Heart right ventricle (tissue), 16 donors: ENCODE measurements at places on chromosomes 13 and 19.

DNA sequence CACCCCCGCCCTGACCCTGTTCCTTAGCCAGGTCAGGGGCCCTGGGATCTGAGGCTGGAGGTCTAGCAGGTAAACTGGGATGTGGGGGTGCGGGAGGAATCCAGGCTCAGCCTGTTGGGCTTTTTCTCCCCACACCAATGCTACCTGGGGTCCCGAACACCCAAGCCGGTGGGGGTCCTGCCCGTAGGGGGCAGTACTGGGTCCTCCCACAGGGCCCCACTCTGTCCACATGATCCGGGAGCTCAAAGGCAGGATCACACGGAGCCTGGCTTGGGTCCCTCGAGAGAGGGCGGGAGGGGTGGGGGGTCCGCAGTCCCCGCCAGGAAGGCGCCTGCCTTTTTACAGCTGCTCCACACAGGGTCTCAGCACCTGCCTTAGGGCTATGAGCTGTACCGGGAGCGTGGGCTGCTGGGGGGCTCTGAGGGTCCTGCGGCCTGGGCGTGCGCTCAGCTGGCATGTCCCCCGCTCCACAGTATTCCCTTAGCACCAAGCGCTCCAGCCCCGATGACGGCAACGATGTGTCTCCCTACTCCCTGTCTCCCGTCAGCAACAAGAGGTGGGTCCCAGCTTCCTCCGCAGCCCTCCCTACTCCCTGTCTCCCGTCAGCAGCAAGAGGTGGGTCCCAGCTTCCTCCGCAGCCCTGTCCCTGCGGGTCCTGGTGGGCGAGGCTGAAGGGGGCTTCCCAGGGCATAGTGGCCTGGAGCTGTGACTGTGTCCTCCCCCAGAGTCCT lies 12.3 kb upstream of the TEKTIP1 start:
- no peaks in the 10 kb centered on the region for H3K27me3 ChIP-seq
- H3K27ac ChIP-seq: no peak overlapping the region
- H3K4me1 ChIP-seq: no peaks in the 10 kb centered on the region
- no peak overlapping the region for H3K4me3 ChIP-seq
- no peaks in the 10 kb centered on the region for H3K36me3 ChIP-seq

GRCh38 chr19:40530091-40530901 lies 46.4 kb upstream of the SHKBP1 start:
- peak; percentile 32 for DNase-seq
- H3K27me3 ChIP-seq: peaks cover 4% of the 10 kb centered on the region
- H3K36me3 ChIP-seq: no peaks in the 10 kb centered on the region
- no peak overlapping the region for H3K4me3 ChIP-seq
- no peak overlapping the region for H3K27ac ChIP-seq

DNA sequence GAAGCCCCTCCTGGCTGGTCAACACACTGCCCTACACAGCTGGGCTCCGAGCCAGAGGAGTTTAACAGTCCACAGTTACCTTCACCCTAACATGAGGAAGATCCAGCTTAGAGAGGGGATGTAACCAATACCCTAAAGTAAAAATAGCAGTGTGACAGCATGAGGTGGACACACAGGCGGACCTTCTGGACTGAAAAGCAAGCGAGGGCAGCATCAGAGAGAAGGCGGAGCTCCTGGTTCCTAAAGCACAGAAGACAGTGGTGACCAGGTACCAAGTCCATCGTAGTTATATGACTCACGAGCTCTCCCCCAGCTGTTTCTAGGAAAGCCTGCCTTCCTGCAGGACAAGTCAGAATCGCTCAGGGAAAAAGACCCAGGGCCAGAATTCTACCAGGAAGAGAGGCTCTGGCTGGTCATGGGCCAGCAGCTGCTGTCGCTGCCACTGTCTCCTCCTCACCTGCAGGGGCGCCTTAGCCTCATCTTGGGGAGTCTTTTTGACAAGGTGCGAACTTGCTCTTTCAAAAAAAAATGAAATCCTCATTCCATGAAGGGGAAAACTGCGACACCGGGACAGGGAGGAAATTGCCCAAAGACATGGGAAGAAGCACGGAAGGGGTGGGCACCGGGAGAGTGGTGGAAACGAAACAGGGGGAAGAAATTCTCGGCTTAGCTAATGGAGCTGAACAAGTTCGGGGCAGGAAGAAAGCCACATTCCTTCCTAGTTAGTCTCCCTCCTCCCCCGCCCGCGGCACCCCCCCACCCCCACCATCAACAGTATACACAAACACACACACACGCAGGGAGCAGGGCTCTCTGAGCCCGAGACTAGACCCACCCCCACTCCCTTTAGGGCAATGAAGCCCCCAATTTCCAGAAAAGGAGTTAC lies 1.7 kb downstream of the ELL start:
- peak; percentile 53 for DNase-seq
- H3K4me3 ChIP-seq: peak overlapping the region; percentile 100
- H3K4me1 ChIP-seq: peaks cover 54% of the 10 kb centered on the region
- H3K27ac ChIP-seq: peak overlapping the region; percentile 16
- no peaks in the 10 kb centered on the region for H3K27me3 ChIP-seq
- H3K36me3 ChIP-seq: no peaks in the 10 kb centered on the region

DNA sequence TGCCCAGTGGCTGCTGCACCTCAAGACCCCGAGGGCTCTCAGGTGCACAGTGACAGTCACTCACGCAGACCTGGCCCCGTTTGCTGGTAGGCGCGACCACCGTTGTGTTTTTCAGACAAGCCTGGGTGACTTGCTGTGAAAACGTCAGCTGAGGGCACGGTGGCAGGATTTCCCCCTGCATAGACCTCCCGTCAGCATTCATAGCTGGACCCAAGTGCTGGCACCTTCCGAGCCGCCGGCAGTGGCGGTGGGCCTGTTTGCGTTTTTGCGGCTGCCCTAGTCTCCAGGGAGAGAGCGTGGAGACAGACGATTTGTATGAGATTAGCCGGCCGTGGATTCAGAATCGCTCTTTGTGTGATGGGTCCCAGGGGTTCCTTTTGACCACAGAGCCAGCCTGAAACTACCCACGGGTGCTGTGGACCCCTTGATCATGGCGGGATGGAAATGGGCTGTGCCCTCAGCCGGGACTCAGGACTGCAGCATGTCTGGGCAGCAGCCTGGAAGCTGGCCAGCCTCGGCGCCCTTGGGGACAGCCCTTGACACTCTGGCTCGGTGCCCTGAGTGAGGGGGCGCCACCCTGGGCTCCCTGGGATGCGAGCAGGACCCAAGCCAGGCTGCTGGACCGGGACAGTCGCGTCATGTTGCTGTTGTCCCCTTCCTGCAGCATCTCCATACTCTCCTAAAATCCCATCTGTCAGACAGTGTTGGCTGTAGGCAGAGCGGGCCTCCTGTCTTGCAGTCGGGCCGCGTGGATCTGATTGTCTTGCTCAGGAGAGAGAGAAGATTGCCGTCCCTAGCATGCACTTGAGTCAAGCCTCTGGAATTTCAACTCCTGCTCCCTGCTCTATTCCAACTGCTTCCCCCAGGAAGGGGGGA lies 8.6 kb downstream of the KDM4B start:
- H3K36me3 ChIP-seq: no peaks in the 10 kb centered on the region
- peak overlapping the region; percentile 1 for H3K4me3 ChIP-seq
- H3K27ac ChIP-seq: peak overlapping the region; percentile 16

DNA sequence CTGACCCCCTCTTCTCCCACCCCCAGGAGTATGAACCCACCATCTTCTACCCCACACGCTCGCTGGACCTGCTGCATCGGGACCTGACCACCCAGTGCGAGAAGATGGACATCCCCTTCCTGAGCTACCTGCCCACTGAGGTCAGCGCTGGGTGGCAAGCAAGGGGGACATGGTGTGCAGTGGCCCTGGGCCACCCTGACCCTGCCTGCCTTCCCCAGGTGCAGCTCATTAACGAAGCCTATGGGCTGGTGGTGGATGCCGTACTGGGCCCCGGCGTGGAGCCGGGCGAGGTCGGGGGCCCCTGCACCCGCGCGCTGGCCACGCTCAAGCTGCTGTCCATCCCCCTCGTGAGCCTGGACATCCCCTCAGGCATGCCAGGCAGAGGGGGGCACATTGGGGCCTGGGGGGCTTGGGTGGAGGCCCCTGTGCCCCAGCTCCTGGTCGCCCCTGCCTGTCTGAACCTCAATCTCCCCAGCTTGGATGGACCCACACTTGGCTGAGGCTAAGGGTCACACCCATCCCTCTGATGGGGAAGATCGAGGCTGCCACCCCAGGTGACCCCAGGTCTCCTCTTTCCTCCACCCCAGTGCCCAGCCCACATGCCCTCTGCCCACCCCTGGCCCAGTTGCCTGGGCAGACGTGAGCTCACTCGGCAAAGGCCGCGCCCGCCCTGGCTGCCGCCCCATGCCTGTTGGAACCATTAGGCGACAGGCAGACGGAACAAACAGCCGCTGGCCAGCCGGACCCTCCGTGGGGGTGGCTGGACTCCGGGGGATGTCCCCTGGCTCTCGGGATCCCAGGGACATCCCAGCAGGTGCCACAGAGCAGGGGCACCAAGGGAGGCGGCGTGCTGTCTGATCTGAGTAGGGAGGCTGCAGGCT lies 2.5 kb upstream of the CILP2 start:
- no peak overlapping the region for H3K4me3 ChIP-seq
- H3K4me1 ChIP-seq: peaks cover 16% of the 10 kb centered on the region
- DNase-seq: no peak
- peaks cover 25% of the 10 kb centered on the region for H3K27me3 ChIP-seq
- H3K27ac ChIP-seq: no peak overlapping the region

- H3K4me3 ChIP-seq: no peak overlapping the region
- no peaks in the 10 kb centered on the region for H3K36me3 ChIP-seq
- H3K27me3 ChIP-seq: no peaks in the 10 kb centered on the region
- no peak overlapping the region for H3K27ac ChIP-seq
- no peak for DNase-seq
- no peaks in the 10 kb centered on the region for H3K4me1 ChIP-seq
These were observed 45.3 kb downstream of the ZNF626 start for GRCh38 chr19:20616071-20616470.
